ENCODE measurements at places on chromosomes 1 and 21.

DNA sequence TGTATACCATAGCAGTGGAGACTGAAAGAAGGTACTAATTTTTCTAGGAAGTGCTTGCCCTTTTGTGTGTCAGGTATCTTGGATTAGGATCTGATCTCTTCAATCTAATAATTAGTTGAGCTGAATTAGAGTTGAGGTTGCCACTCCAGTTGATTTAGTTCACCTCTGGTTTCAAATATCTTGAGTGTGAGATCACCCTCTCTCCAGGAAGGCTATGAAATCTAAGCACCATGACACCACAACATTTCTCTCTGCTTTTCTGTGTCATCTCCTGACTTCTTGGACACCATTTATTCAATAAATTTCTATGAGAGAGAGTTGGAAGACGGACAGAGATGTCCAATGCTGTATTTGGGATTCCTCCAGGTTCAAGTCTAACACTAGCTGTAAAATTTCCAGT lies 212.8 kb downstream of the DYRK1A start:
- H3K27me3 ChIP-seq, result no peaks in the 10 kb centered on the region
- DNase-seq, result no peak
- no peak overlapping the region for H3K4me3 ChIP-seq
- H3K27ac ChIP-seq, result no peak overlapping the region
- H3K36me3 ChIP-seq, result peaks cover 4% of the 10 kb centered on the region

DNA sequence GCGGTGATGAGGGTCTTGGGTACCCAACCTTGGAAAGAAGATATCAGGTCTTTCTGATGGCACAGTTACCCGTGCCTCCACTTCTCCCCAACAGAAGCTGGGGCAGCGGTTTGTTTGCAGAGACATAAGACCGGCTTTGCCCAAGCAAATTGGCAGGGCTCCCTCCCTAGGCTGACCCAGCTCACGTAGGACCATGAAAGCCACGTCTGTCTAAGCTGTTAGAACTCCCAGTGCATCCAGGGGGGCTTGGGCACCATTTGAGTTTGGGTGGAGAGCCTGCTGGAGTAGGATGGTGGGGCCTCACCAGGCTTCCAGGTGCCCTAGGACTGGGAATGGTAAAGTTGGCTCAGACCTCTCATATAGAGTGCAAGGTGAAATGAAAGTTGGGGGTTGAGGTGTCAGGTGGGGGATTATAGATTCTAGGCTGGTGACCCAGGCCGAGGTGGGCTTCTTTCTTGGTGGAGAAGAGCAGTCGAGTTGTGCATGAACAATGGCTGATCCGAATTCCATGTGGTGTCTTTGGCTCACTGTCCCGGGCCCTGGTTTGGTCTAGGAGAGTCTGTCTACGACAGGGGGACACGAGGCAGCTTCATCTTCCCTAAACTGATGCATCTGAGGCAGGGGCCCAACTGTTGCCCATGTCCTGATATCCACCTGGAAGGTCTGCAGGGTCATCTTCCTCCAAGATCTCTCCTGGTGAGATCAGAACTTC lies 3.4 kb downstream of the POU3F1 start:
- no peak for DNase-seq
- H3K36me3 ChIP-seq, result peaks cover 1% of the 10 kb centered on the region
- no peak overlapping the region for H3K27ac ChIP-seq
- H3K4me1 ChIP-seq, result peaks cover 33% of the 10 kb centered on the region

- no peaks in the 10 kb centered on the region for H3K36me3 ChIP-seq
- peaks cover 5% of the 10 kb centered on the region for H3K27me3 ChIP-seq
- H3K4me3 ChIP-seq, result no peak overlapping the region
- no peaks in the 10 kb centered on the region for H3K4me1 ChIP-seq
Observed at GRCh38 chr1:238951809-238952208, 434.6 kb upstream of the CHRM3 start.

DNA sequence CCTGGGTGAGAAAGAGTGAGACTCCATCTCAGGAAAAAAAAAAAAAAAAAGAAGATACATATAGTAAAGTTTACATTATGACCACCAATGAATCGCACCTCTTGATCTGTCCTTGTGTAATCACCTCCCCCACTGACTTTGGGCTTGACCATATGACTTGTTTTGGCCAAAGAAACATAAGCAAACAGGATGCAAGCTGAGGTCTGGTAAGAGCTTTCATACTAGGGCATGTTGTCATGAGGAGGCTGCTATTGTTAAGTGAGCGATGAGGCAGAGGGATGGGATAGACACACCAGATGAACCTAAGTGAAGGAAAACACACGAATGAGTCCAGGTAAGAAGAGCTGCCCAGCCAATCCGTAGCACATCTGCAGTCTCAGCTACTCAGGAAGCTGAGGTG lies 10.7 kb downstream of the ENAH start:
- peaks cover 72% of the 10 kb centered on the region for H3K4me1 ChIP-seq
- H3K4me3 ChIP-seq, result no peak overlapping the region
- peak overlapping the region; percentile 33 for H3K27ac ChIP-seq
- peaks cover 25% of the 10 kb centered on the region for H3K36me3 ChIP-seq

GRCh38 chr1:65418522-65419185 lies 1.8 kb upstream of the LEPR start:
- peaks cover 2% of the 10 kb centered on the region for H3K36me3 ChIP-seq
- DNase-seq, result no peak
- H3K4me3 ChIP-seq, result no peak overlapping the region
- no peaks in the 10 kb centered on the region for H3K27me3 ChIP-seq
- H3K4me1 ChIP-seq, result peaks cover 34% of the 10 kb centered on the region

- DNase-seq, result no peak
- H3K36me3 ChIP-seq, result no peaks in the 10 kb centered on the region
- H3K27ac ChIP-seq, result no peak overlapping the region
- no peaks in the 10 kb centered on the region for H3K27me3 ChIP-seq
- H3K4me1 ChIP-seq, result peaks cover 43% of the 10 kb centered on the region
Observed at GRCh38 chr1:66490816-66491215, 43.1 kb upstream of the SGIP1 start.

GRCh38 chr1:114154146-114154962 lies 685 bp upstream of the SYT6 start:
- no peak for DNase-seq

GRCh38 chr1:74161497-74161896 lies 36.5 kb downstream of the LRRIQ3 start:
- peaks cover 13% of the 10 kb centered on the region for H3K27me3 ChIP-seq
- no peak for DNase-seq

- H3K4me3 ChIP-seq, result no peak overlapping the region
- no peak for DNase-seq
- H3K36me3 ChIP-seq, result no peaks in the 10 kb centered on the region
- H3K27me3 ChIP-seq, result peaks cover 4% of the 10 kb centered on the region
- no peak overlapping the region for H3K27ac ChIP-seq
Observed at GRCh38 chr1:177571076-177571475, 398.8 kb downstream of the SEC16B start.

DNA sequence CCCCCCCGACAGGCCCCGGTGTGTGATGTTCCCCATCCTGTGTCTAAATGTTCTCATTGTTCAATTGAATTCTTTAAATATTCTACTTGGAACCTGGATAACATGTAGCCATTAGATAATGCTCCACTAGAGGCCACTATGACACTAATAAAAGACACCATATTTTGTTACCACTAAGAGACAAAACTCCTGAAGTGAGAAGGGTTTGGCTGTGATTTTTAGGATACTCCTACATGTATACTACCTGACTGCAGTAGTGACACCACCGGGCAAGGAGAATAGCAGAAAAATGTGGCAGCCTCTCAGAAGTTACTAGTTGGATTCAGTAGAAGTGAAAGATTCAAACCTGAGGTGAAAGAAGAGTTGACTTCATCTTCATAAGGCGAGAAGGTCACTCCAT lies 36.0 kb downstream of the F5 start:
- H3K36me3 ChIP-seq, result no peaks in the 10 kb centered on the region
- peaks cover 38% of the 10 kb centered on the region for H3K27me3 ChIP-seq
- no peaks in the 10 kb centered on the region for H3K4me1 ChIP-seq
- no peak overlapping the region for H3K27ac ChIP-seq
- DNase-seq, result no peak

DNA sequence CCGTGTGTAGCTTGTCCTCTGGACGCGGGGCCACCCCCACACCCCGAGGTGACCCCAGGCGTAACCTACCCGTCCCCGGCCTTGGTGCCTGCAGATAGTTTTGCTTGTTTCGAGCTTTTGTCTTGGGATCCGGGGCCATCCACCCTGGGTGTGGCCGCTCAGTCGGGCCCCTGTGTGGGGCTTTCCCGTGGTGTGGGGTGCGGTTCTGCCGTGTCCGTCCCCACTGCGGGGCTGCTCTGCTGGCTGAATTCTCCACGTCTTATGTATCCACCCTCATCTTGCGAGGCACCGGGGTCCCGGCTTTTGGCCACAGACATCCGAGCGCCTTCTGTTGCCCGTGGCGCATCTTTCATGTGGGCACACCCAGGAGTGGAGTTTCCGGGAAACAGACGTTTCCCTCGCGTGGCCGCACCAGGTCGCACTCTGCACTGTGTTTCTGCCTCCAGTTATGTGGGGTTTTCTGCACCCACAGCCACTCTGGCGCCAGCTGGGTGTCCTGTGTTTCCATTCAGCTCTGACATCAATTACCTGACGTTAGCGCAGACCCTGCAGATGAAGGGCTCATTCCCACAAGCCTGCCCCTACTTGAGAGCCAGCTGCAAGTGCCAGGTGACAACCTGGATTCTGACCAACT lies 64.9 kb downstream of the PRKCZ start:
- H3K27me3 ChIP-seq, result peaks cover 20% of the 10 kb centered on the region
- peak; percentile 85 for DNase-seq
- no peak overlapping the region for H3K4me3 ChIP-seq
- no peak overlapping the region for H3K27ac ChIP-seq
- peaks cover 5% of the 10 kb centered on the region for H3K4me1 ChIP-seq
- H3K36me3 ChIP-seq, result peaks cover 2% of the 10 kb centered on the region

GRCh38 chr1:209529233-209529632 lies 54.3 kb upstream of the CAMK1G start:
- H3K27me3 ChIP-seq, result peaks cover 48% of the 10 kb centered on the region
- no peak overlapping the region for H3K27ac ChIP-seq
- H3K4me3 ChIP-seq, result no peak overlapping the region
- H3K4me1 ChIP-seq, result no peaks in the 10 kb centered on the region
- no peaks in the 10 kb centered on the region for H3K36me3 ChIP-seq
- no peak for DNase-seq

DNA sequence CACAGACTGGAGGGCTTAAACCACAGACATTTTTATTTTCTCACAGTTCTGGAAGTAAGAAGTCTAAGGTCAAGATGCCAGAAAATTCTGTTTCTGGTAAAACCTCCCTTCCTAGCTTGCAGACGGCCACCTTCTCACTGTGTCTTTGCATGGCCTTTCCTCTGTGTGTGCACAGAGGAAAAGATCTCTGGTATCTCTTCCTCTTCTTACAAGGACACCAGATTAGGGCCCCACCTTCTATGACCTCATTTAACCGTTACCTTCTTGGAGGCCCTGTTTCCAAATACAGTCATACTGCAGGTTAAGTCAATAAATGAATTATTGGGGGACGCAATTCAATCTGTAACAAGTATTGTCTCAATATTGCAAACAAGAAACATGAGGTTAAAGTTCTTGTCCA lies 63.0 kb upstream of the PRDX6 start:
- H3K4me3 ChIP-seq, result no peak overlapping the region
- no peak for DNase-seq
- H3K27ac ChIP-seq, result no peak overlapping the region
- no peaks in the 10 kb centered on the region for H3K27me3 ChIP-seq
- H3K36me3 ChIP-seq, result peaks cover 3% of the 10 kb centered on the region
- peaks cover 10% of the 10 kb centered on the region for H3K4me1 ChIP-seq

- no peaks in the 10 kb centered on the region for H3K27me3 ChIP-seq
- peaks cover 23% of the 10 kb centered on the region for H3K4me1 ChIP-seq
- peaks cover 2% of the 10 kb centered on the region for H3K36me3 ChIP-seq
- no peak overlapping the region for H3K27ac ChIP-seq
- no peak overlapping the region for H3K4me3 ChIP-seq
Observed at GRCh38 chr1:153777648-153778047, 2.4 kb downstream of the SLC27A3 start.

DNA sequence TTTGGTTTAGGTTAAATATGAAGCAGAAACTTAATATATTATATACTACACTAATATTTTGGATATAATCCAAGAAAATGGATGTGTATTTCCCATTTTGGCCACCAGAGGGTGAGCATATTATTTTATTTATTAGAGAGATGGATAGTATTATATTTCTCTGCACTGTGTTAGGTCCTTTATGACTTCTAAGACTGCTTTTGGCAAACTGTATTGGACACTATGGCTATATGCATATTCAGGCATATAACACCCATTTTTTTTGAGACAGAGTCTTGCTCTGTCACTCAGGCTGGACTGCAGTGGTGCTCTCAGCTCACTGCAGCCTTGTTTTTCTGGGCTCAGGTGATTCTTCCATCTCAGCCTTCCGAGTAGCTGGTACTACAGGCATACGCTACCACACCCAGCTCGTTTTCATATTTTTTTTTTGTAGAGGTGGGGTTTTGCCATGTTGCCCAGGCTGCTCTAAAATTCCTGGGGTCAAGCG lies 17.8 kb upstream of the PGM1 start:
- no peaks in the 10 kb centered on the region for H3K27me3 ChIP-seq
- DNase-seq, result no peak
- H3K4me1 ChIP-seq, result no peaks in the 10 kb centered on the region
- no peak overlapping the region for H3K27ac ChIP-seq
- H3K4me3 ChIP-seq, result no peak overlapping the region
- peaks cover 2% of the 10 kb centered on the region for H3K36me3 ChIP-seq

- H3K27ac ChIP-seq, result peak overlapping the region; percentile 19
- H3K36me3 ChIP-seq, result no peaks in the 10 kb centered on the region
- DNase-seq, result no peak
- H3K27me3 ChIP-seq, result no peaks in the 10 kb centered on the region
- H3K4me3 ChIP-seq, result no peak overlapping the region
Observed at GRCh38 chr1:198018529-198018928, 101.4 kb downstream of the LHX9 start.

DNA sequence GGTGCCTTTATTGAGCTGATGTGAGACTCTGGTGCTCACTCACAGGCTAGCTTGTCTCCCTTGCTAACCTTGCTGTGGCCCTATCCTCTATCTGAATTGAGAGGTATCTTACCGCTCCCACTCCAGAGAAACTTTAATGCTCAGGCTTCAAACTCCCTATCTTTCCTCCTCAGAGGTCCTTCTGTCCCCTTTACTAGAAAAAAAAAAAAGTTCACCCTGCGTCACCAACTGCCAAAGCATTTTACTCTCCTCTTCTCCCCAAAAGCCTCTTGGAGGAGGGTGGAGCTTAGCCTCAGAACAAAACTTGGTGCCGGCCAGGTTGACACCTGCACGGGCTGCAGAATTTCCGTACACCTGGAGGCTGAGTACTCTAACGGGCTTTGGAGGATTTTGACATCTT lies 55.1 kb downstream of the ATP2B4 start:
- H3K27ac ChIP-seq, result no peak overlapping the region
- no peaks in the 10 kb centered on the region for H3K27me3 ChIP-seq
- no peak overlapping the region for H3K4me3 ChIP-seq
- no peak for DNase-seq
- peaks cover 15% of the 10 kb centered on the region for H3K36me3 ChIP-seq

- DNase-seq, result no peak
- peaks cover 56% of the 10 kb centered on the region for H3K4me1 ChIP-seq
- H3K4me3 ChIP-seq, result no peak overlapping the region
- no peak overlapping the region for H3K27ac ChIP-seq
- H3K27me3 ChIP-seq, result no peaks in the 10 kb centered on the region
Observed at GRCh38 chr1:150005606-150006005, 4.9 kb downstream of the OTUD7B start.

- peaks cover 19% of the 10 kb centered on the region for H3K36me3 ChIP-seq
- DNase-seq, result no peak
- peak overlapping the region; percentile 66 for H3K27ac ChIP-seq
- no peak overlapping the region for H3K4me3 ChIP-seq
- no peaks in the 10 kb centered on the region for H3K27me3 ChIP-seq
- peaks cover 12% of the 10 kb centered on the region for H3K4me1 ChIP-seq
Observed at GRCh38 chr1:11944358-11944931, 9.9 kb downstream of the PLOD1 start.

- no peak within 1 kb of the TSS for H3K4me3 ChIP-seq
- H3K36me3 ChIP-seq, result no peaks in the 10 kb centered on the region
- DNase-seq, result no peak
- H3K27me3 ChIP-seq, result no peaks in the 10 kb centered on the region
- H3K27ac ChIP-seq, result no peak within 1 kb of the TSS
Observed at GRCh38 chr1:153535242-153536011, at the start of gene S100A6. Gene S100A6 (minus strand): TSS chr1:153535991. CDS start chr1:153535339, 652 bp downstream.

Data from chondrocyte (in vitro differentiated cells).